NCI-H1092 treated with DMSO at 0.1 percent for 48 hours (cell line): ENCODE measurements at places on chromosomes 16 and 17.

DNA sequence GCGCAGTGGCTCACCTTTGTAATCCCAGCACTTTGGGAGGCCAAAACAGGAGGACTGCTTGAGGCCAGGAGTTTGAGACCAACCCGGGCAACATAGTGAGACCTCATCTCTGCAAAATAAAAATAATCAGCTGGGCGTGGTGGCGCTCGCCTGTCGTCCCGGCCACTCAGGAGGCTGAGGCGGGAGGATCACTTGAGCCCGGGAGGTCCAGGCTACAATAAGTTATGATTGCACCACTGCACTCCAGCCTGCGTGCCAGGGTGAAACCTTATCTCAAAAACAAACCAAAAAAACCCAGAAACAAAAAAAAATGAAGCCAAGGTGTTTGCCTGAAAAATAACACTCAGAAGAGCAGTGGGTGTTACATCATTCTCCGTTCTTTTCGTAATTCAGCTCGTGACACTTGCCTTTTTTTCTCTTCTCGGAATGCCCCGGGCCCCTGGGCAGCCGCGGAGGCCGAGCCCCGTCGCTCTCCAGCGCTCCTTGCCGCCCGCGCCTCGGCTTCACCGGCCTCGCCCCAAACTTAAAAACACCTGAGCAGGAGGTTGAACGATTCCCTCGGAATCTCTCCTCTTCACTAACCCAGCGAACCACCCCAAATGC lies 17.0 kb downstream of the PRCD start:
- no peak for DNase-seq

DNA sequence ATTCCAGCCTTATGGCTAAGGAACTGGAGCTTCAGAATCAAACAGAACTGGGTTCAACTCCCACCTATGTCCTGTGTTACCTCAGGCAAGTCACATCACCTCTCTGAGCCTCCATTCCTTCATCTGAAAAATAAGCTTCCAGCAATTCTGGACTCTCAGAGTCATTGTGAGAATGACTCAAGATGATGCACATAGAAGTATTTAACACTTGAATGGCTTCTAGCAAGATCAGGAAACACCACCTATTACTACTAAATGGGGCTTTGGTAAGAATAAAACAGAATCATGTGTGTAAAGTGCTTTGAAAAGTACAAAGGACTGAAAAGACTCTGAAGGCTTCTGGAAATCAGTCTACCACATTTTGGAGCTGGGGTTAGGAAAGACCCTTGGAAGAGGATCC lies 30.8 kb upstream of the CALB2 start:
- DNase-seq = no peak

DNA sequence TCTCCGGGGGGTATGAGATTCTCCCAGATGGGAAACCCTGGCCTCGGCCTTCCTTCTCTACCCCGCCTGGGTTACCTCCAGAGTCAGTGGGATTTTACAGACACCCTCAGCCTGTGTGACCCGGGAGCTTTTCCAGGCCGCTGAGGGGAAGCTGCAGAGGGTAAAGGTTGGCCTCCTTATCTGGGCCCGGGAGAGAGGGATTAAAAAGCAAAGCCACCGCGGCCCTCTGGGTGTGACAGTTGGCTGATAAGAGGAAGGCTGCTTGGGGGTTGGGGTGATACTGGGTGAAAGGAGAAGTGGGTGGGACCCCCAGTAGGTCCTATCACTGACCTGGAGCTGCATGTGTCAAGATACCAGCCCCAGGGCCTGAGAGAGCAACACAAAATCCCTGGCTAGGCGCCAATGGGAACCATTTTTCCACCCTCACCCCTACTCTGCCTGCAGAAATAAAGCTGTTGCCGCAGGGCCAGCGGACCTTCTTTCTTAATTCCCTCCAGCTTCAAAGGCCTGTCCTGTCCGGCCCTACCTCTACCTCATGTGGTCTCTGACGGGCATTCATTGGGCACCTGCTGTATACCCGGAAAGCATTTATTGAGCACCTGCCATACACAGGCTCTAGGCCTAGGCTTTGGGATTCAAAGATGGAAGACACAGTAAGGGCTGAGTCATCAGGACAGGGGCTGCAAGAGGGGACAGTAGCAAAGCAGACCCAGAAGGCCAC lies 77.6 kb upstream of the GSE1 start:
- no peak for DNase-seq

- DNase-seq = no peak
These were observed 14.5 kb upstream of the BAIAP2 start for GRCh38 chr17:81020443-81020766.

- no peak for DNase-seq
These were observed 9.9 kb downstream of the FAM83G start for GRCh38 chr17:18994631-18995030.

GRCh38 chr17:37292429-37293139 lies 83.2 kb upstream of the C17orf78 start:
- DNase-seq = no peak

DNA sequence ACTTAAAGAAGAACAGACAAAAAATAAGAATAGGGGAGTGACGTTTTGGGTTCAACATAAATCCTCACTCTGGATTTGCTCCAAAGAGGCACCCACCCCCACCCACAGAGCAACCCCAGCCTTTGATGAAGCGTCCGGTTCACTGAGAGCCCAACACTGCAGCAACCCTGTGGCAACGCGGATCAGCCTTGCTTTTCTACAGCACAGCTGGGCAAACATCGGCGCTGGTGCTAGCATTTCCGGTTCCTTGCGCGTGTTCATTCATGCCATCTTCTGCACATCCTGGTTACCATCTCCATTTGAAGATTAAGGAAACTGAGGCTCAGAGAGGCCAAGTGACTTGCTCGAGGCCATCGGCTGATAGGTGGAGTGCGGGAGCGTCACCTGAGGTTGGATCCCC lies 8.7 kb upstream of the GINS2 start:
- peak; percentile 68 for DNase-seq

DNA sequence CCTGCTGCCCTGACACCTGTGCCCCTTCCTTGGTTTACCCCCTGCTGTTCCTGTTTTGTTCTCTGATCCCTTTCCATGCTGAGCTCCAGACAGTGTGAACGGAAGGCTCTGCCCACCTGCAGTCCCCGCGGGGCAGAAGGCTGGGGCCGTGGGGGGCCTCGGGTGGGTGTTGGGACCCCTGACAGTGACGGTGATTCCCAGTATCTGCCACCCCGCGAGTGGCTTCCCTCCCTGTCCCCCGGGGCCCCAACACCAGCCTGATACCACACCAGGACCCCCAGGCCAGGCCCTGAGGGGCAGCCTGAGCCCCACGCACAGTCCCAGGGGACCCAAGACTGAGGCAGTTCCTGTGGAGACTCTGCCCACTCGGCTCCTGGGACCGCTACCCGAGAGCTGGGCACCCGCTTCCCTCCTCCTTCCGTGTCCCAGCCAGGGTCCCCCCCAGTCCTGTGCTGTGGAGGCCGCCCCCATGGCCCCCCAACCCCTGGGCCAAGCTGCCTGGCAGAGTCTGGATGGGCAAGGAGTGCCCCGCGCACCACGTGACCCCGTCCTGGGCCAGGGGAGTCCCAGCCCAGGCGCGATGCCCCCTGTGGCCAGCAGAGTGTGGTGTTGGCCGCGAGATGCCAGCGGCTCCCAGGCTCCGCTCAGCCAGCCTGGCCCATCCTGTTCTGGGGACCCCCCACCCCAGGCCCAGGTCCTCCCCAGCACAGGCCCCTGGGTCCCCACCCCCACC lies 10.0 kb upstream of the C1QTNF8 start:
- peak; percentile 40 for DNase-seq

DNA sequence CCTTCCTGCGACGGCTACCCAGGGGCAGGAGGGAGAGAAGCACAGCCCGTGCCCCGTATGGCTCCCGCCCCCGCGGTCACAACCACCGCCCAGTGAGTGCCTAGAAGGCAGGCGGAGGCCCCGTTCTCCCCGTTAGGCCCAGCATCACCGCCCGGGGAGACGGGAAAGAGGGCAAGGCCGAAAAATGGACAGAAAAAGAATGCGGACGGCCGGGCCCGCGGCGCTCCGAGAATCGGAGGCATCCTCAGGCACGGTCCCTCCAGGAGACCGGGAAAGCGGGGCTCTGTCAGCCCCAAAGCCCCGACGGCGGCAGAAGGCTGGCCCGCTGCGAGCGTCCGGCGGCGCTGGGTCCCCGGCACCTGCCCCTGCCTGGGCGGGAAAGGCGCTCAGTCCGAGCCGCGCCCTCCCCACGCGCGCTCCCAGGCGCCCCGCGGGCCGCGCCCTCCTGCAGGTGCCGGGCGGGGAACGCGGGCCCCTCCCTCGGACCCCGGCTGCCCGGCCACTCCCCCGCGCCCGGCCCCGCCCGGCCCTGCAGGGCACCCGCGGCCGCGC lies 407 bp downstream of the MCRIP1 start:
- no peak for DNase-seq
